AG09309 (cell line): ENCODE measurements at places on chromosomes 1 and 21.

DNA sequence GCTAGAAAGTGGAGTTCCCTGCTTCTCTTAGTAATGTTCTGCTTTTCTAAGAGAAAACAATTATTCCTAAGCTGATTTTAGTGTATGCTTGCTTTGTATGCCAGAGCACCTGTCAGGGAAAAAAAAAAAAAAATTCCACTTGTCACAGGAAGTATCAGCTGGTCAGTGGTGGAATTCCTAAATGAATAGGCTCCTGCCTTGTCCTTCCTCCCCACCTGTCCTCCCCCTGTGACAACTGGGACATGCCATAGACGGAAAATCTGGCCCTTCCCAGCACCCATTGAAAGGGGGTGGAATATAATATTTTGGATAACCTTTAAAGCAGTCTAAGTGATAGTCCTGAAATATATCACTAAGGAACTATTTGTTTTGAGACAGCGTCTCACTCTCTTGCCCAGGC, 10.8 kb downstream of the FNDC5 start:
- no peak for DNase-seq

- DNase-seq, result no peak
Measured at GRCh38 chr1:226627050-226627755, 78.6 kb downstream of the STUM start.

- DNase-seq, result no peak
Measured at GRCh38 chr1:175690298-175690697, 53.1 kb downstream of the TNR start.

DNA sequence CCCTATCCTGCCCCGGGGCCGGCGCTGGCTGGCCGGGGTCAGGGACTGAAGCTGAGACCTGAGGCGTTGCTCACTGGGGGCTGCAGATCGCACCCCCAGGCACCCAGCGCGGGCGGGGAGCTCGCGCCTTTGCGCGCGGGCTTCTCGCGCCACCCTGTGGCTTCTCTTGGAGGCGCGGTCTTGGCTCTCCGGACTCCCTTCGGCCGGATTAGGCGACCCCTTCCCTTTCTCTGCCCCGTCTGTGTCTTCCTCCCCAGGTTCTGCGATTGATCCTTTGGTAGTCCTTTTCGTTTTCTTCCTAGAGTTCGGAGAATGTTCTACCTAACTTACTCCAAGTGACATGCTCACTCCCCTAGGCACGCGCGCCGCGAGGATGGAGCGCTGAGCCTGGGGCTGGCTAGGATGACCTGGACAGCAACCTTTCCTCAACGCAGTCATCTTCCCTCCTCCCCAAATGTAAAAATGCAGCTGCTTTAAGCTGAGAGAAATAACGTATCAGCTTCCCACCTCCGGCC, 495 bp upstream of the NTRK1 start:
- no peak for DNase-seq

DNA sequence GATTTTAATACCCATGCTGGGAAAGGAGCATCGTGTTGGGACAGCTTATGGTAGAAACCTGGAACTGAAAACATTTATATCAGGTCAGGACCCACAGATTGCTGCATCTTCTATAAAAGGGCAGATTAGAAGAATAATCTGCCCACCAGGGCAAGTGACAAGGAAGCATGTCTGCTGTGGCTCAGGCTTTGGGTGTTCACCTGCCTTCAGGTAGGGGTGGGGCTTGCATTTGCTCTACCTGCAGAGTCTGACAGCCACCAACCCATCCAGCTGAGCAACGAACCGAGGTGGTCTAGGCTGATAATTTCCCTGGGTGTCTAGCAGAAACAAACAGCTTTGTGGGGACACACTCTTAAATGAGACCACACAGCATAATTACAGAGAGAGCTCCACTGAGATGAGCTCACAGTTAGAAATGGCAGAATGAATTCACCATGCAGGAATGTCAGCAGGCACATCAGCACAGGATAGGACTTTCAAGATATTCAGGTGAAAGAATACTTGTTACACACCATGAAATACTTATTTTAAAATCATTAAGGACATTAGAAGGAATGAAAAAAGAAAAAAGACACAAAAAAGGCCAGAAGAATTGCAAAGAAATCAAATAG, 36.1 kb upstream of the B3GALT5 start:
- DNase-seq, result no peak

DNA sequence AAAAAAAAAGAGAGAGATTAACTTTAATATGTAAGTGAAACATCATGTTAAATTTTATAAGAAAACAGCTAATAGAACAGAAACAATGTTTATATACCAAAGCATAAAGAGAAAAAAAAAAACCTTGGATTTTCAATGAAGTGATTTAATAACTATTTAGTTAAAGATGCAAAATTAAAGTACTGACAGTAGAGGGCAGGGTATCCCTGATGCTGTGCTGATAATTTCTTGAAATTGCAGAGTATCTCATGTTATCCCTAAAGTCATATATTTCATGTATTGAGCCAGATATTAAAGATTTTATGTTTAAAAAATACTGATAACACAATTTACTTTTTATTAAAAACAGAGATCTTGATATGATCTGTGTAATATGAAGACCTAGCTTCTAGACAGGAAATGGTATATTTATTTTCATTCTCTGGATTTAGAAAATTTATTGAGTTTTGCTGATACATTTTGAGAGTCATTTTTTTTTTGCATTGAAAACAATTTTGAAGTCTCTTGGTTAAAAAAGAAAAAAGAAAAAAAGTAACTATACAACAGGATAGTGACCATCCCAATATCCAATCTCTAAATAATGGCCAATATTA, 273.2 kb downstream of the USP25 start:
- peak; percentile 10 for DNase-seq

DNA sequence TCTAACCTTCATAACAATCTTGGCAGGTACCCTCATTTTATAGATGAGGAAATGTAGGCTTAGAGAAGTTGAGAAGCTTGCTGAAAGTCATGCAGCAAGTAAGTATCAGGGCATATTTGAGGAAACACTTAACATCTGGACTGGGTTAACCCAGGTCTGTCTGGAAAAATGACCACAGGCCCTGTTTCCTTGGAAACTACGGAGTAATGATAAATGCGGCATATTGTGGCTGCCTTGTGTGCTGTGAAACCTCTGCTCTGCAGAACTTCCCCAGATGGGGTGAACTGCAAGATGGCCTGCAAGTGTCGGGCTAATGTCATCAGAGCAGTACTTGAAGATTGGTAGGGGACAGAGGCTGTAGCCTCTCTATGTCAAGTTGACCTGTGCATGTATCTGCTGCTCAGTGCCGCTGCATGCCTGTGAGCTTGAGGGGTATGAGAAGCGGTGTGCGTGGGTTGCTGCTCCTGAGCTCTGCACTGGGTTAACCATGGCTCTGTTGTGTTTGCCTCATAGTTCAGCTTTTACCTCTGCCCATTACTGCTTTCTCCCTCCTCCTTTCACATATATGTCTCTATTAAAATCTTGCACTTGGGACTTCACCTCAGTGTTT, 83.1 kb downstream of the WDR3 start:
- DNase-seq, result no peak

DNA sequence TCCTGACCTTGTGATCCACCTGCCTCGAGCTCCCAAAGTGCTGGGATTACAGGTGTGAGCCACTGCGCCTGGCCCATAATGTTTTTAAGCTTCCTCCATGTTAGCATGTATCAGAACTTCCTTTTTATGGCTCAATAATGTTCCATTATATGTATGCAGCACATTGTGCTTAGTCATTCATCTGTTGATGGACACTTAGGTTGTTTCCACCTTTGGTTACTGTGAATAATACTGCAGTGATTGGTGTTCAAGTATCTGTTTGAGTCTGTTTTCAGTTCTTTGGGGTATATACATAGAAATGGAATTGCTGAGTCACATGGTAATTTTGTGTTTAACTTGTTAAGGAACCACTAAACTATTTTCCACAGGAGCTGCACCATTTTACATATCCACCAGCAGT, 17.7 kb downstream of the CMPK1 start:
- DNase-seq, result no peak

- DNase-seq, result no peak
Measured at GRCh38 chr1:28921286-28921869, 7.0 kb downstream of the EPB41 start.
